ENCODE measurements at places on chromosomes 12 and 14.

- DNase-seq = no peak
- H3K36me3 ChIP-seq = no peaks in the 10 kb centered on the region
- H3K27ac ChIP-seq = no peak overlapping the region
- no peaks in the 10 kb centered on the region for H3K27me3 ChIP-seq
- H3K4me1 ChIP-seq = peaks cover 4% of the 10 kb centered on the region
- no peak overlapping the region for H3K4me3 ChIP-seq
Observed at GRCh38 chr12:100158535-100158934, 15.9 kb upstream of the BLTP3B start.

- H3K36me3 ChIP-seq = no peaks in the 10 kb centered on the region
- no peak overlapping the region for H3K27ac ChIP-seq
- H3K4me1 ChIP-seq = no peaks in the 10 kb centered on the region
- H3K27me3 ChIP-seq = no peaks in the 10 kb centered on the region
Observed at GRCh38 chr12:66808606-66809005, 129.7 kb upstream of the GRIP1 start.

DNA sequence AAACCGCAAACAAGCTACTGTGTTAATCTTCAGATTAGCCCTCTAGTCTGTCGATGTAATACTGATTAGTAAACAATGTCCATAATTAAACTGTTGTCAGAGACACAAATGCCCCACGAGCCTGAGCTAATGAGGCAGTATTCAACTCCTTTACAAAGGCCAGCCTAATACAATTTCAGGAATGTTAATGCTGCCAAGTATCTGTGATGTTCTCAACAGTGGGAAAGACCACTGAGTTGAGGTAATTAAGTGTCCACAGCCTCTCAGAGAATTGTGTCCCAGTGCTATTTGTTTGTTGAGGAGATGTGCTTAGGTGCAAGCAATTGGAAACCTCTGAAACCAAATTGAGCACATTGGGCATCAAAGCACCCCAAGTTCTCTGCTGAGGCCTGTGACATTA lies 139.4 kb upstream of the CDKN3 start:
- no peaks in the 10 kb centered on the region for H3K36me3 ChIP-seq
- H3K4me1 ChIP-seq = no peaks in the 10 kb centered on the region
- no peak overlapping the region for H3K27ac ChIP-seq
- no peaks in the 10 kb centered on the region for H3K27me3 ChIP-seq

- H3K27me3 ChIP-seq = no peaks in the 10 kb centered on the region
- no peak overlapping the region for H3K27ac ChIP-seq
- H3K36me3 ChIP-seq = no peaks in the 10 kb centered on the region
- H3K4me3 ChIP-seq = no peak overlapping the region
- H3K4me1 ChIP-seq = no peaks in the 10 kb centered on the region
Observed at GRCh38 chr14:83994020-83994419, 1535.9 kb upstream of the FLRT2 start.

DNA sequence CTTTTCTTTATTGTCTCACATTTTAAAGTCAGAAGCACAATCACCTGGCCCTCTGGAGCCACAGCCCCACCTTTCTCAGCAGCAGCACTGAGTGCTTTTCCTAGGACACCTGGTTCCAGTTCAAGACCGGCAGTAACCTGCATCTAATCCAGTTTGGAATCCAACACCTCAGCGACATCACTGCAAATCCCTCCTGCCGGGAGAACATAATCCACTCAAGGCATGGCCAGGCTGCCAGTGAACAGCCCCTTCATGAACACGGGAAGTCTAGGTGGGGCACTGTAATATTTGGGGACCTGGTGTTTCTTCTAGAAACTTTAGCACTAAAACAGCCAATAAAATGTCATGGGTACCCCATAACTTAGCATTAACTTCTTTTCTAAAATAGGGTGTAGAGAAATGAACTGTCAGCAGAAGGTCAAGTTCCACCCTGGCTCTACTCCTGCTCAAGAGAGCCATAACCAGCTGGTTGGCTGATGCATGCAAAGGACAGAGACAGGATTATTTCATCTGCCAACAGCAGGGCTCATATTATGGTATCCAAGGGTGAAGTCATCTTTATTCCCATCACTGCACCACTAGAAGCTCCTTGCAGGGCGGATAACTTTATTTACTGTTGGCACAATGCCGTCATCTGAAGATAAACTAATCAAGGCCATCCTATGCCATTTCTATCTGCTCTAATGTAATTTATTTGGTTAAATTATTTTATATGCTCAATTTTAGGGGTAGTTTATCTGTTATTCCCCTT lies 76.7 kb downstream of the TTC7B start:
- H3K27me3 ChIP-seq = no peaks in the 10 kb centered on the region
- no peak overlapping the region for H3K27ac ChIP-seq
- no peaks in the 10 kb centered on the region for H3K36me3 ChIP-seq
- no peaks in the 10 kb centered on the region for H3K4me1 ChIP-seq

DNA sequence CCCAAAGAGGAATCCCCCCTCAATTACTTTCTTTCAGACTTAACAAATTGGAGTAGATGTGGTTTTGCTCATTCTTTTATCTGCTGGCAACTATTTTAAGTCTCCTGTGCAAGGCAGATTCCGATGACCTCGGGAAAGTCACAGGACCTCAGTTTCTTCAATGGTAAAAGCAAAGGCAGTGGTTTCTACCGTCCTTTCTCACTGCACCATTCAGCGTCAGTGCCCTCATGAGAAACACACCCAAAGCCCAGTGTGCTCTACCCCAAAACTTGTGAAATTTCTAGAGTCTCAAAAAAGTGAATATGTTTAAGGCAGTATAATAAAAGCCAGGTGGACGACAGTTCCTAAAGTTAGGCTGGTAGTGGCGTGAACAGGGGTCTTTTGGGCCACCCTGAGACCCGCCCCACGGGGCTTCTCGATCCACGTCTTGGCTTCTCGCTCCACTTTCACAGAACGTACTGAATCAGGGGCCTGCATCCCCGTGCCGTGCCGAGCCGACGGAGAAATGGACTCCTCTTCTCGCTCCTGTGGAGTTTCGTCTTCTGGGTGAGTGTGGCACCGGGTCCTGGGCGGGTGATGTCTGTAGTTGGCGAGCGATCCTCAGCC lies 1.3 kb upstream of the ARHGAP5 start:
- peak overlapping the region; percentile 94 for H3K4me3 ChIP-seq
- peak overlapping the region; percentile 100 for H3K27ac ChIP-seq
- DNase-seq = peak; percentile 90
- H3K36me3 ChIP-seq = no peaks in the 10 kb centered on the region
- H3K27me3 ChIP-seq = no peaks in the 10 kb centered on the region

DNA sequence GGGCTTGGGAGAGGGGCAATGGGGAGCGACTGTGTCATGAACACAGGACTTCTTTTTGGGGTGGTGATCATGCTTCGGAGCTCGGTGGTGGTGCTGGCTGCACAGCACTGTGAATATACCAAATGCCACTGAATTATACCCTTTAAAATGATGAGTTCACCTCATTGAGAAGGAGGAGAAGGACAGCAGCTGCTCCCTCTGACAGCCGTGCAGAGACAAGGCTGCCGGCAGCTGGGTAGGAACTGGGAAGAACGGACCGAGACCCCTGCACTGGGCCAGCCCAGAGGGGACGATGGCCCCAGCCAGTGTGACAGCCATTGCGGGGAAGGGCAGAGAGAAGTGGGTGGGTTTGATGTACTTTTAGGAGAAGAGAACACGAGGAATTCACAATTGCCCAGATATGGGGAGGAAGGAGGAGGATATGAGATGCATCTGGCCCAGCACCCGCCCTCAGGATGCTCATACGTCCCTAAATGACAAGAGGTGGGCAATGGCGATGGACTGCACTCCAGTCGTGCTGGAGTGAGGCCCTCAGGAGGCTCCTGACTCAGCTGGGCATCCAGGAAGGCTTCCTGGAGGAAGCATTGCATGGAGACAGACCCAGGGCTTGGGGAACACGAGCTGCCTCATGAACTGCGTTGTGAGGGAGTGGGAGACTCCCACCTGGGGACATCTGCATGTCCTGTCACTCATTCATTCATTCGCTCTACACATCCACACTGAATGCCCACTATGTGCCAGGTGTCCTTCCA lies 64.3 kb upstream of the C14orf180 start:
- no peaks in the 10 kb centered on the region for H3K36me3 ChIP-seq
- H3K27ac ChIP-seq = no peak overlapping the region
- DNase-seq = peak; percentile 74
- no peaks in the 10 kb centered on the region for H3K4me1 ChIP-seq
- no peak overlapping the region for H3K4me3 ChIP-seq
- no peaks in the 10 kb centered on the region for H3K27me3 ChIP-seq

GRCh38 chr12:89038831-89039512 lies 313.3 kb downstream of the DUSP6 start:
- no peaks in the 10 kb centered on the region for H3K4me1 ChIP-seq
- no peaks in the 10 kb centered on the region for H3K36me3 ChIP-seq
- H3K27ac ChIP-seq = no peak overlapping the region
- H3K27me3 ChIP-seq = no peaks in the 10 kb centered on the region
- H3K4me3 ChIP-seq = no peak overlapping the region
- DNase-seq = no peak

GRCh38 chr12:13905794-13906193 lies 75.6 kb downstream of the GRIN2B start:
- no peak overlapping the region for H3K4me3 ChIP-seq
- no peaks in the 10 kb centered on the region for H3K27me3 ChIP-seq
- H3K4me1 ChIP-seq = no peaks in the 10 kb centered on the region
- no peaks in the 10 kb centered on the region for H3K36me3 ChIP-seq
- DNase-seq = no peak

GRCh38 chr12:88339966-88340365 lies 197.9 kb downstream of the TMTC3 start:
- H3K4me3 ChIP-seq = no peak overlapping the region
- DNase-seq = no peak
- H3K36me3 ChIP-seq = no peaks in the 10 kb centered on the region
- H3K27me3 ChIP-seq = no peaks in the 10 kb centered on the region

DNA sequence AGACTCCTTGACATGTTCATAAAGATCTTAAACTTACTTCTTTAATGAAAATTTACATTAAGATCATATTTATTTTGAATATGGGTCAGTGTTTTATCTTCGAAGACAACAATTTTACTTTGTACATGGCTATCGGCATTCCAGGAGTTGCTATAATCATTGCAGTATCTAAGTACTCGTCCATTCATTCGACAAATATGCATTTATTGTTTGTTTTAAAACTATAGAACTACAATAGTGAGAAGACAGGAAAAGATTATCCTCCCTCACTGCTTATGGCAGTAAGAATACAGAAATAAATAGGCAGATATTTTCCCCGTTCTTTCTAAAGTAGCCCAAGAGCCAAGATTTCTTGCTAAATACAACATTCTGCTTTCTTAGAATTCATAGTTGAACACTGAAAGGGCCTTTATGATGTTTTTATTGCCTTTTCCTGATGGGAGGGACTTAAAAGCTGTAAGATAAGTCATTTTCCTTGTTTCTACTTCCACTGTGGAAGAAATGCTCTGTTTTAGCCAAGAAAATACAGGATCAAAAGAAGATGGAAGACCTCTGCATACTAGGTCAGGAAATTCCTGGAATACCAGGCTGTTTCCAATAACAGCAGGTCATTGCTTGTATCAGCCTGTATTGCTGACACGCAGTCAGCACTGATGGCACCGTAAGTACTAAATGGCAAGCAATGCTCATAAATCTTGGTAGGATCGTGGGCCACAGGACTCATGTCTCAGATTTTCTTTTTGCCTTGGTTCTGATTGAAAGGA lies 521.0 kb upstream of the ATP2B1 start:
- H3K27me3 ChIP-seq = no peaks in the 10 kb centered on the region
- no peak overlapping the region for H3K27ac ChIP-seq
- H3K4me1 ChIP-seq = no peaks in the 10 kb centered on the region
- no peak overlapping the region for H3K4me3 ChIP-seq
- H3K36me3 ChIP-seq = no peaks in the 10 kb centered on the region
- DNase-seq = no peak

GRCh38 chr14:58100735-58101368 lies 51.2 kb downstream of the ARMH4 start:
- H3K36me3 ChIP-seq = peaks cover 3% of the 10 kb centered on the region
- H3K27me3 ChIP-seq = no peaks in the 10 kb centered on the region
- no peak for DNase-seq
- no peak overlapping the region for H3K4me3 ChIP-seq
- H3K4me1 ChIP-seq = no peaks in the 10 kb centered on the region

- H3K27ac ChIP-seq = no peak overlapping the region
- no peak for DNase-seq
- no peaks in the 10 kb centered on the region for H3K36me3 ChIP-seq
- H3K4me1 ChIP-seq = no peaks in the 10 kb centered on the region
Observed at GRCh38 chr14:104634886-104635570, 30.5 kb upstream of the TMEM179 start.

- H3K36me3 ChIP-seq = no peaks in the 10 kb centered on the region
- H3K27me3 ChIP-seq = no peaks in the 10 kb centered on the region
- peaks cover 34% of the 10 kb centered on the region for H3K4me1 ChIP-seq
- H3K4me3 ChIP-seq = peak overlapping the region; percentile 46
- no peak overlapping the region for H3K27ac ChIP-seq
Observed at GRCh38 chr12:107320033-107320928, 226.9 kb upstream of the CRY1 start.

- no peak overlapping the region for H3K4me3 ChIP-seq
- no peaks in the 10 kb centered on the region for H3K27me3 ChIP-seq
- no peak overlapping the region for H3K27ac ChIP-seq
- H3K36me3 ChIP-seq = no peaks in the 10 kb centered on the region
- DNase-seq = no peak
Observed at GRCh38 chr12:103326190-103326589, 169.6 kb downstream of the C12orf42 start.

GRCh38 chr14:101072531-101072930 lies 169.0 kb upstream of the RTL1 start:
- no peaks in the 10 kb centered on the region for H3K27me3 ChIP-seq
- peak overlapping the region; percentile 20 for H3K27ac ChIP-seq
- H3K4me1 ChIP-seq = peaks cover 21% of the 10 kb centered on the region
- no peak overlapping the region for H3K4me3 ChIP-seq

DNA sequence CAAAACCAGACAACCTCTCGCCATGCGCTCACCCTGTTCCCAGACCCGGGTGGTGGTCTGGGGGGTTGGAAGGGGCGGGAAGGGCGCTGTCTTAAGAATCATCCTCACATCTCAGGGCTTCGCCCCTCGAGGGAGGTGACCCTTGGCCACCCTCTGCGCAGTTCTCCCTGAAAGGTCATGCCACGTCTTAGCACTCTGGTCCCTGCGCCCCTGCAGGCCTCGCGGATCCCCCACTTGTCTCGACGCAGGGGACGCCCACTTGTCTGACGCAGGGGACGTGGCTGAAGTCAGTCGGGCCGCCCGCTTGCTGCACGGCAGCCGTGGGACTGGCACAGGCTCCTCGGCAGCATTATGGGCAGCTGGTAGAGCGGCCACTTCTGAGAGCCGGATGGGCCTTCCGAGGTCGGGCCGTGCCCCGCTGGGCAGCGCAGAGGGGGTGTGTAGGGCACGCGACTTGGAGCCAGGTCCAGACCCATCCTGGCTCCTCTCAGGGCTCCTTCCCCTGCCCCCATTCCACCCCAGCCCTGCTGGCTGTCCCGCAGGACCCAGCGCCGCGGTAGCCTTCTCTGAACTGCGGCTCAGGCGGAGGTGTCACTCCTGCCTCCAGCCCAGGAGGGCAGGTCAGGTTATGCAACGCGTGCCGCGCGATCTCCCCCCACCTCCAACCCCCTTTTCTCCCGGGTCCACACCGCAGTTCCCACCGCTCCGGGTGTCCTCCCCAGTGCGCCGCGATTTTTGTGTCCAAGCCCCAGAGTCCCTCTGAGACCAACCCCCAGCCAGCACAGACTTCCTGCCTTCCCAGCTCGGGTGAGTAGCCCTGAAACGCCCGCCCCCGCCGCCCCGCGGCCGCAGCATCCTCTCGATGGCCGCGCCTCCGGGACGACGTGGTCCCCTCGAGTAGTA lies 40.9 kb upstream of the CAPRIN2 start:
- peak overlapping the region; percentile 61 for H3K4me3 ChIP-seq
- no peaks in the 10 kb centered on the region for H3K27me3 ChIP-seq
- DNase-seq = no peak
- peak overlapping the region; percentile 49 for H3K27ac ChIP-seq

- no peak for DNase-seq
- no peaks in the 10 kb centered on the region for H3K27me3 ChIP-seq
- H3K36me3 ChIP-seq = no peaks in the 10 kb centered on the region
- H3K27ac ChIP-seq = no peak overlapping the region
Observed at GRCh38 chr12:102609996-102610395, 129.6 kb upstream of the IGF1 start.

Measured in vagina (tissue), 2 donors.